Stimulated activated CD4-positive, alpha-beta T cell treated with anti-CD3 and anti-CD28 coated beads, Interleukin-1b, Interleukin-23, amount 100 ng/mL, for 48 hours (primary cell): ENCODE measurements at places on chromosomes 2 and 18.

DNA sequence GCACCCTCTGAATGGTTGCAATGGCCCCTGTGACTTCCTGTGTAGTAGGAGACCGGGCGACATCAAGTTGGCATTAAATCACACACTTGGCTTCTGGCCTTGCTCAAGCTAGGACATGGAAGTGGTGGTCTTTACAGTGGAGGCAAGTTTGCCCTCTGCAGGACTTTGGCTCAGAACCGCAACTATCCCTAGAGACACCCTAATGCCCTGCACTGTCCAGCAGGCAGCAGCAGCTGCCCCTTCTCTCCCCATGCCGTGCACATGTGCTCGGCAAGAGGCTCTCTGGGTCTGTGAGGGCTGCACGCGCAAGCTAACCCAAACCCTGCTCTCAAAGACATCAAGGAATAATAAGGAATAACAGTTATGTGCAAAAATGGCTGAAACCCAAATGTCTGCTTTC, 106.5 kb downstream of the COL6A3 start:
- DNase-seq: no peak

GRCh38 chr2:13542061-13542460, 825.3 kb downstream of the TRIB2 start:
- DNase-seq: no peak

GRCh38 chr2:44997963-44998362, 11.3 kb downstream of the SIX2 start:
- DNase-seq: no peak

GRCh38 chr2:9165625-9166024, 41.0 kb upstream of the ASAP2 start:
- no peak for DNase-seq

DNA sequence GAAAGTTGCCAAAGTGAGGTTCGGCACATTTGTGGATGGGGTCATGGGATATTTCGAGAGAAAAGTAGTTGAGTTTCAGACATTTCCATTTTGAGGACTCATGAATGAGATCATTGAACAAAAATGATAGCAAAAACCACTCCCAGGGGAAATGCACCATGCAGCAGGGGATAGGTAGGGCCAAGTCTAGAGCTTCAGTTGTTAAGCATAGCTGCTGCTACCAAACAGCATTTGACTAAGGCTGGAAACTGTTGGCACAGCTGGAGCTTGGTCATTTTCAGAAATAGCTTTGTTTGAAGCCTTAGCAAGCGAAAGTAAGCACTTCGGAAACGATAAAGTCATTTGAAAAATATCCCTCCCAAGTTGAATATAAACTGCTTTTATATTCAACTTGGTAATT, 431.8 kb downstream of the SOCS6 start:
- no peak for DNase-seq

DNA sequence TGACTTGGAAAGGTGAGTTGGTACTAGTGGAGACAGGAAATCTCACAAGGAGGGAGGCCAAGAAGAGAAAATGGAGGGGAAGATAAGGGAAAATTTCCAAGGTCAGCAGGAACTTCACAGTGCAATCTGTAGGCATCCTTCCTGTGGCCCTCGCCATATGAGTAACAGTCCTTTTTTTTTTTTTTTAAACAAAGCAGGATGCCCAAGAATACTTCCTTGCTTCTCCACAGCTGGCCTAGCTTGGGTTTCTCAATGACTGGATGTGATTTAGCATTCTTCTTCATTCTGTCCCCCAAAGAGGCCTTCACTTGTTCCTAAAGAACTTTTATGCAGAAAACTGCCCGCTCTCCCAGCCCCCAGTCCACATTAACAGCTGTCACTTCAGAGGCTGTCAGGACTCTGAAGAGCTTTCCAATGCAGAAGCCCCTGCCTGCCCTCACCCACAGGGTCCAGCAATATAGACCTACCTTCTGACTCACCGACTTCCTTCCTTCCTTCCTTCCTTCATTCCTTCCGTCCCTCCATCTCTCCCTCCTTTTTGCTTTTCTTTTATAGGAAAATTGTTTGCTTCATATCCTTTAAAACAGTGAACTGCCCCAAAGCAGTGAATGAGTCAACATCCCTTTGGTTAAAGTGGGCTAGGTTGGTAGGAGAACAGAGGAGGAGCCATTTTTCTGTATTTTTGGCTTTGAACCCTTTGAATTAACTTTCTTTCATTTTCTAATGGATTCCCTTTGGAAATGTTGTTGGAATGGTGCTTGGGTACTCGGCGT, 172.0 kb downstream of the MGAT5 start:
- no peak for DNase-seq

GRCh38 chr2:32663864-32664263, 36.0 kb downstream of the TTC27 start:
- DNase-seq: no peak

DNA sequence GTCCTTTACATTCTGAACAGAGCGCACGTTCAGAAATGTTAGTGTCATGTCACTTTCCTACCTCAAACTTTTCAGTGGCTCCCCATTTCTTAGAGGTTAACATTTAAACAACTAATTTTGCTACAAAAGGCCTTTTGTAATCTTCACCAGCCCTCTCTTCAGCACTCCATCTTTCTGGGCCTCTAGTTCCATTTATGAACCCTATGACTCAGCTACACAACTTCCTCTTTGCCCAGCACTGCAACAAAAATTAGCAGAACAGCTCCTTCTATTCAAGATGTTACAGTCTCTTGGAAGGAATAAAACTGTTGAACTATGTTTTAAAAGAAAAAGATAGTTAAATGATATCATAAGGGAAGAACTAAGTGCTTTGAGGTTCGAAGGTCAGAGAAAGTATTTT, 139.9 kb downstream of the VWC2L start:
- DNase-seq: no peak

- no peak for DNase-seq
These were observed 138.9 kb downstream of the LTBP1 start for GRCh38 chr2:33085646-33086045.

- no peak for DNase-seq
These were observed 113.1 kb upstream of the GPC1 start for GRCh38 chr2:240322231-240322955.

- DNase-seq: no peak
These were observed 292.2 kb upstream of the CCDC68 start for GRCh38 chr18:55251254-55251971.

- DNase-seq: no peak
These were observed 148.4 kb downstream of the DOCK10 start for GRCh38 chr2:224893848-224894247.

GRCh38 chr2:187851955-187852561, 297.8 kb upstream of the TFPI start:
- no peak for DNase-seq

DNA sequence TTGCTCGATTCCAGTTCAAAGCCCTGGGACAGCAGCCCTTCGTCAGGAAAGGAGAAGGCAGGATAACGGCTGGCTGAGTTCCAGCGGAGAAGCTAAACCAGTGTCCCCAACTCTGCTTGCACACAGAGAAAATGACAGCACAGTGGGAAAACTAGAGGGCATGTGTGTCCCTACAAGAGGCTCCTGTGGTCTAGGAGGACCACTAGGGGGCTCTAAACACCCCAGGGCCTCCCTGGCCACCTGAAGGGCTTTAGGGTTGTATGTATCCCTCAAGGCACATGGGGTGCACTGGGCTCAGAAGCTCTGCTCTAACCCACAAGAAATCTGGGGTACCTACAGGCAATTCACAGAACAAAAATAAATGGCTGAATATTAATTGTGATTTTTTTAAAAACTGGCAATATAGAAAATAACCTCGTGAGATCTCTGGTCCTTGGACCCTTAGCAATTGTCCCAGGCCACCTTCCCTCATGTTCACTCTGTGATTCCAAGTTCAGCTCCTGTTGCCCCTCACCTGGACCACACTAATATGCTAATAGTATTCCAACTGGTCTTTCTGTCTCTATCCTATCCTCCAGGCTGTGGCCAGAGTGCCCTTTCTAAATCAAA, 17.5 kb downstream of the STAT1 start:
- no peak for DNase-seq

DNA sequence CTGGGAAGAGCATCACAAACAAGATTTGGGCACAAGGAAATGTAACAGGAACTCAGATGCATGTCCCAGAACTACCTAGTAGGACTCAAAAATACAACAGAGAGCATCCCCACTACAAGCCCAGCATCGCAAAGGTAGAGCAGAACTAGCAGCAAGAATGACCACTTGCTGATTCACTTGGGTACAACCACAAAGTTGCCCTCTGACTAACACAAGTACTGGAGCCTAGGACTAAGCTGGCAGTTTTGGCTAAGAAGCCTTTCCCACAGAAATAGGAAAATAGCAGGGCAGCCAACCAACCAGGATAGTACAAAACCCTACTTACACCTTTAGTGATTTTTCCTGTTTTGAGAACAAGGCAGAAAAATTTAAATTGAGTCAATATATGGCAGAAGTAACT, 193.8 kb downstream of the PAX3 start:
- DNase-seq: no peak

GRCh38 chr2:71852141-71852711, 295.4 kb downstream of the CYP26B1 start:
- no peak for DNase-seq

GRCh38 chr2:120826716-120827410, 91.2 kb downstream of the GLI2 start:
- no peak for DNase-seq

- no peak for DNase-seq
These were observed 123.2 kb downstream of the MMADHC start for GRCh38 chr2:149464396-149464795.

- DNase-seq: no peak
These were observed 41.1 kb downstream of the LDAH start for GRCh38 chr2:20781656-20782265.

DNA sequence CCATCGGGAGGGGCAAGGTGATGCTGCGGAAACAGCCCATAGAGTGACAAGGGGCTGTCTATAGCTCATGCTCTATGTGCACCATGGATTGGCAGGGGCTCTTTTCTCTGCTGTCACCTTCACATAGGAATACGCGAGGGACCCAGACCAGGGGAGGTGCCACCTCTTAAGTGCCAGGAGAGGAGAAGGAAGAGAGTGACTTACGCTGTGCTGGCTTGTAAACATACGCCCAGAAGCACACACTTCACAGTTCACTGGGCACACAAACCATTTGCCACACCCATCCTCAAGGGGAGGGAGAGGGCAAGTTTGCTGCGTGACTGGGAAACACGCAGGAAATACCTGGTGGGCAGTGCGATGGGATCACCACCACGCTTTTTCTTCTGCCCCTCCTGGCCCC, 65.1 kb upstream of the GPR45 start:
- no peak for DNase-seq

GRCh38 chr2:124180635-124181034, 155.5 kb downstream of the CNTNAP5 start:
- no peak for DNase-seq

- DNase-seq: no peak
These were observed 117.2 kb downstream of the TCF4 start for GRCh38 chr18:55470826-55471225.

DNA sequence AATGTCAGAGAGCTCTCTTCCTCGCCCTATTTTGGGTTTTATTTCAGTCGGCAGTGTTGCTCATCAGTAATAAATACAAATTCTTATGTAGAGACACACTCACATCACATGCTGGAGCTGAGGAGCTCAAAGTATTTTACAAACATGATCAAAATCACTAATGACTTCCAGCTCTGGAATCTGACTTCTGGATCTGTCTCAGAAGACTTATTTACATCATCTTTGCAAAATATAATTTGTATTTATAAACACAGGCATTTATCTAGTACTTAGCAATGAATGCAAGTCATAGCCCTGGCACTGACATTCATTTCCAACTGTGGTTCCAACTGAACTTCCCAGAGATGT, 327.1 kb downstream of the NCKAP5 start:
- DNase-seq: no peak

DNA sequence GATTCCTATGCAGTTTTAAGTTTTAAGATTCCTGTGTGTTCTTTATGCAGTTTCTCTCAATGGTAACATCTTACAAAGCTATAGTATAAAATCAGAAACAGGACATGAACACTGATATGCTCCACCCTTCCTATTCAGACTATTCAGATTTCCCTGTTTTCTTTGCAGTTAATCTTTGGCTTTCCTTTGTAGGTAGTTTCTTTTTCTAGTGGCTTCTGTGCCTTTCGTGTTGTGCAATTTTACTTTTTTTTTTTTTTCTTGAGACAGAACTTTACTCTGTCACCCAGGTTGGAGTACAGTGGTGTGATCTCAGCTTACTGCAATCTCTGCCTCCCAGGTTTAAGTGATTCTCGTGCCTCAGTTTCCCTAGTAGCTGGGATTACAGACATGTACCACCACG, 94.9 kb upstream of the RNU4ATAC start:
- DNase-seq: no peak

- DNase-seq: no peak
These were observed 117.8 kb upstream of the SPRED2 start for GRCh38 chr2:65550246-65550645.

- no peak for DNase-seq
These were observed 148.7 kb downstream of the OSR1 start for GRCh38 chr2:19209575-19210341.

DNA sequence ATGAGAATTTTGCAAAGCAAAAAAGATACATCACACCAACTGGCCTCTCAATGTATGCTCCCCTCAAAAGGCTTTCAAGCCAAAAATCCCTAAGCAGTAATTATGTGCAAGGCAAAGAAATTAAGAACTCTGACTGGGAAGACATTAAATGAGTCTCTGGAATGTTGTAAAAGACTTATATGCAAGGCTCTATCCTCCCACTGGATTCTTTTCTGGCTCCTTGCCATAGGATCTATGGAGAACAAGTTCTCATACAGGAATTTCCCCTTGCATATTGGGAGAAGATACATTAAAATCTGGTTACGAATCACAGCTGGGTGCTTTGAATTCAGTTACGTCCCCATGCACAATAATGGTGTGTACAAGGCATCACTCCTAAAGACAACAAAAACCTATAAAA, 73.4 kb upstream of the ATL2 start:
- DNase-seq: no peak

GRCh38 chr2:502831-503230, 174.4 kb downstream of the TMEM18 start:
- no peak for DNase-seq

DNA sequence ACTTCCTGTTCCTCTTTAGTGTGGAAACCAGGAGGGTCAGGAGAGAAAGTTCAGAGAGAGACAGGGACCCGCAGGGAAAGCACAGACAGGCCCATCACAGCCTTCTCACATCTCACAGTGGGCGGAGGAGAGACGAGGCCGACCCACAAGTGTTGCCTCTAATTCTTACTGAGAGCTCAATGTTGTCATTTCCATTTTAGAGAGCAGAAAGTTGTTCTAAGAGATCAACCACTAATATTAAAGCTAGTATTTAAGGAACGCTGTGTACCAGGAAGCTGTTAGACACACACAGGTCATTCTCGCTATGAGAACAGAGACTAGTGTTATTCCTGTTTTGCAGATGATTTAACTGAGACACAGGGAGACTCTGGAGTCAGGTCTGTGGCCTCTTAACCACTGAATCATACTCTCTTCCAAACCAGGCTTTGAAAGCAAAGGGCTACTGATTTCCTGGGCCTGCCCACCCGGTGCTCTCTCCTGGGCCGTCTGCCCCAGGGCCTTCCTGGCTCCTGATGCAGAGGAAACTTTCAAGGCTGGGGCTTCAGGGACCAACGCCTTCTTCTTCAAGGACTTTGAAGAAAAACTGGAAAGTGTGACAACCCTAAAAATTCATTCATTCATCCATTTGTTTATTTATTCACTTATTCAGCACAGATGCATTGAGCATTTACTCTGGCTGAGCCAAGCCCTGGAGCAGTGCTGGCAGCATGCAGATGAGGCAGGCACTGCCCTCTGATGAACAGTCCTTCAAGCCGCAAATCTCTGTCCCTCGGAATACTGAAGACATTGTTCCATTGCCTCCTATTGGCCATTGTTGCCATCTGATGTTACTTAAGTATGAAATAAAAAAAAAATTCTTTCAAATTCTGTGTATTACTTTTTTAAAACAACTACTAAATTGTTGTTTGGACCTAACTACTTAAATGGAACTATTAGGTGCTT, 37.2 kb upstream of the BIN1 start:
- no peak for DNase-seq

GRCh38 chr2:134454426-134454825, 200.6 kb downstream of the MGAT5 start:
- DNase-seq: no peak
